ENCODE measurements at places on chromosomes 6 and 20.

- DNase-seq, result no peak
Measured at GRCh38 chr6:45513843-45514242, 136.1 kb upstream of the SUPT3H start.

GRCh38 chr6:170130771-170131241 is 160.1 kb downstream of the DLL1 start:
- no peak for DNase-seq

- DNase-seq, result no peak
Measured at GRCh38 chr6:170257376-170257775, 33.5 kb downstream of the DLL1 start.

GRCh38 chr6:12636336-12636735 is 80.2 kb upstream of the PHACTR1 start:
- no peak for DNase-seq

GRCh38 chr20:3632311-3633004 is 30.7 kb downstream of the GFRA4 start:
- no peak for DNase-seq

DNA sequence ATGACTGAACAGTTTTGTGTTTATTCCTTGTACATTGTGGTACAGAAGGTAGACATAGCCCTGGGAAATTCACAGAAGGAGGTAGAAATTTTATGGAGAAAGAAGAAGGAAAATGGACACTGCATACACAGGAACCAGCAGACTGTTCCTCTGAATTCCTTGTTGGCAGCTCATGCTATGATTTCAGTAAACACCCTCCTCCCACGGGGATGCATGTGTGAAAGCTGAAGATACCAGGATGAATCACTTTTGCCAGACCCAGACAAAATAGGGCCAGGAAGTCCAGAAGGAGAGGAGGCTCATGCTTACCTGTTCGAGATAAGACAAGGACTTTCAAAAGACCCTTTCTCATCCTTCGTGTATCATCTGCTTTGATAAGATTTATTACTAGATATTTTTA is 110.3 kb upstream of the GGTLC1 start:
- no peak for DNase-seq

All from CD4-positive, alpha-beta T cell treated with Interleukin-4 for 4 hours (primary cell).